DMS79 treated with DMSO at 0.1 percent for 48 hours (cell line): ENCODE measurements at places on chromosomes 5 and 9.

GRCh38 chr5:58902765-58903164, 319.9 kb downstream of the RAB3C start:
- no peak for DNase-seq

DNA sequence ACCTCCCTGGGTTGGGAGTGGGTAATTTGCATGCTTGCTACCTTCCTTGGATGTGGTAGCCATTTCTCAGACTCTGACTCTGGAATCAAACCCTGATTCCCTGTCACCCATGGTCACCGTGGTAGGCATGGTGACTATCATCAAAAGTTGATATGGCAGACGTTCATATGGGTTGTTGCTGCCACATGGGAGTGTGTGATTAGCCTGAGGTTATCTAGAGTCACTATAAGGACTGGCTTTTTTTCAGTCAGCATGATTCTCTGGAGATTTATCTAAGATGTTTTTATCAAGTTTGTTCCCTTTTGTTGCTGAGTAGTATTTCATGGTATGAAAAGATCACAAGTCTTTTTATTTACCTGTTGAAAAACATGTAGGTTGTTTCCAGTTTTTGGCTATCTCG, 7.0 kb downstream of the RCL1 start:
- no peak for DNase-seq

DNA sequence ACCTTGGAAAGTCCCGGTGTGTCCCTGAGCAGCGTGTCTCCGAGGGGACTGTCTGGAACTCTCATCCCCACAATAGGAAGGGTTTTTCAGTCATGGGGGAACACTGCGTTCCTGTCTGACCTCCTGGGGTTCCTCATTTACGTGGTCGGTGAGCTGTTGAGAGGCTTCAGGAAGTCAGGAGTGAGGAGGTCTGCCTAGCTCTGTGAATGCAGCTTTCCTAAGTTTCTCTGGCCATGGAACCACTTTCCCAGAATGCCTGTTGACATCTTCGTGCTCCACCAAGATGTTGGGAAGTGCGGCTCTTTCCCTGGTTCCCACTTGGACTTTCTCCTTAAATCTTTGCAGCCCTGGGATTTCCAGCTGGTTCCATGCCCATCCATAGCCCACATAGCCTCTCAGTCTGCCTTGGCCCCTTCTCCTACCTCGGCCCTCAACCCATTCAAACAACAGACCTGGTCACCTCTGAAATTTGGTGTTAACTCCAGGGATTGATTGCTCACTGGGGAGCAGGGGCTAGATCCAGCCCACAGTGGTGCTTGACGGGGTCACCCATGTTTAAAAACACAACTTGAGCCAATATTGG, 27.2 kb downstream of the PSAT1 start:
- DNase-seq, result no peak

GRCh38 chr5:92505925-92506324, 1075.1 kb downstream of the NR2F1-AS1 start:
- DNase-seq, result no peak

GRCh38 chr5:146967646-146968045, 89.1 kb upstream of the PPP2R2B start:
- DNase-seq, result no peak

GRCh38 chr5:92594031-92594430, 987.0 kb downstream of the NR2F1-AS1 start:
- DNase-seq, result no peak

GRCh38 chr9:119278171-119278570, 91.1 kb downstream of the BRINP1 start:
- no peak for DNase-seq

- no peak for DNase-seq
Observed at GRCh38 chr5:62578540-62578939, at the start of gene LRRC70. LRRC70 (plus strand) TSS chr5:62578819; CDS start chr5:62579439, 620 bp downstream.

- no peak for DNase-seq
Observed at GRCh38 chr9:16718296-16718695, 152.2 kb downstream of the BNC2 start.

GRCh38 chr5:133154274-133155075, 102.7 kb downstream of the HSPA4 start:
- no peak for DNase-seq
